ENCODE measurements at places on chromosomes 13 and 19. TPM values are rescaled to one million over a fixed set of nuclear protein-coding genes. Genes with fewer than 3 reads are reported as not detected.

The LHFPL6 gene
- 17.5 TPM for total RNA-seq

The TMEM59L gene
- total RNA-seq = 0.25 TPM

The ZNF813 gene
- 2.3 TPM for total RNA-seq

DNA sequence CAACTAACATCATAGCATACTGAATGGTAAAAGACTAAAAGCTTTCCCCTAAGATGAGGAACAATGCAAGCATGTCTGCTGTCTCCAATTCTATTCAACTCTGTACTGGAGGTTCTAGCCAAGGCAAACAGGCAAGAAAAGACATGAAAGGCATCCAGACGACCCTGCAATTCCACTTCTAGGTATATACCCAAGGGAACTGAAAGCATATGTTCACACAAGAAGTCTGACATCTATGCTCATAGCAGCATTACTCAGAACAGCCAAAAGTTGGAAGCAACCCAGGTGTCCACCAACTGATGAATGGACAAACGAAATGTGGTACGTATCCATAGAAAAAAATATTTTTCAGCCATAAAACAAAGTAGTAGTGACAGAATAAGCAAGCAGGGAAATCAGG, 39.1 kb downstream of the PEPD start:
- no peak for DNase-seq

- no peak for DNase-seq
These were observed 496 bp downstream of the ZNF574 start for GRCh38 chr19:42076380-42076944.

All from endothelial cell of umbilical vein (primary cell).